ENCODE measurements at places on chromosomes 3 and 15. TPM values are rescaled to one million over a fixed set of nuclear protein-coding genes. Genes with fewer than 3 reads are reported as not detected.

The TRPM1 gene
- not detected for total RNA-seq

The CCRL2 gene
- 1.4 TPM for total RNA-seq

The ZNF385D gene
- not detected for total RNA-seq

The SLC2A2 gene
- total RNA-seq = not detected

DNA sequence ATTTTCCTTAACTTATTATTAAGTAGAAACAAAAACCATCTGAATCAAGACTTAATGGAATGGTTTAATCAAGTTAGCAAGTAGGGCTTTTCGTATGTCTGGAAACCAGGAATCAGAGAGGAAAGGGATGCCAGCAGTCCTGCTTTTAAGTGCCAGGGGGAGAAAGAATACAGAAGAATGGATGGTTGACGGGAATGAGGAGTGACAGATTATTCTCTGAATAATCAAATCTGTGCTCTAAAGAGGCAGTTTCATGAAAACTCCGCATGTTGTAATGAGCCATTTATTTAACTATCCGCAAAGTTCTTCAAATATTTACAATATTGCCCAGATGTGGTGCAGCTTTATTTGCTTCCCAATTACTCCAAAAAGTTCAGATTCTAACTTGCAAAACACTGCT, 103.0 kb downstream of the CTNNB1 start:
- H3K27ac ChIP-seq = no peak overlapping the region
- no peaks in the 10 kb centered on the region for H3K4me1 ChIP-seq
- H3K36me3 ChIP-seq = no peaks in the 10 kb centered on the region
- H3K4me3 ChIP-seq = no peak overlapping the region
- no peak for DNase-seq

DNA sequence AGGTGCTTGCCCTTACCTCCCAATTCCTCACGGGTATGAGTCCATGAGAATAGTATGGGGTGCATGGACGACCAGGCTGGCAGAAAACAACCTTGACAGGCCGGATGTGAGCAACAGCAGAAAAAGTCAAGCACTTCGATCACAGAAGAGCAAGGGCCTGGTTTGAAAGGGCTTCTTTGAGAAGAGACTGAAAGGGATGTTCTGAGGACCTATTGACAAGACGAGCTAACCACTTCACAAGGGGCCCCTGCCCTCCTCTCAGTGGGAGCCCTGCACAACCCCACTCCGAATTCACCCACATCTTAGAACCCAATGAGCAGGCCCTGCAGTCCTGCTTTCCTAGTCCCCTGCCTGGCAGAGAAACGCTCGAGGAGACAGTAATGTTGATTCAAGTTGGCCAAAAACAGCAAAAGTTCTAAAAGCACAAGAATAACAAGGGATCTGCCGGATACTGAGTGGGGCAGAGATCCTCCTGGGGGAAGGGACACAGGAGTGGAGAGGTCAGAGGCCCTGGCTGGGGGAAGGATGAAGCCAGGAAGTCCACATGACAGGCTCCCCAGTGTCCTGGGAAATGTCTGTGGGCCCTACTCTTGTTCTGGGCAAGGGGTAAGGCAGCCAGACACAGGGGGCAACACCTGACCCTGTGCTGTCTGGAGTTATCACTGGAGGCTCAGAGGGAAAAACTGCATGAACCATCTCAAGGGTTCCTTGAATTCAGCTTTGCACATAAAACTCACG, 14.8 kb upstream of the CX3CR1 start:
- peaks cover 3% of the 10 kb centered on the region for H3K36me3 ChIP-seq
- no peak overlapping the region for H3K4me3 ChIP-seq
- DNase-seq = no peak
- H3K27me3 ChIP-seq = no peaks in the 10 kb centered on the region

The CYP19A1 gene
- total RNA-seq = not detected

All from activated CD4-positive, alpha-beta memory T cell treated with anti-CD3 and anti-CD28 coated beads for 36 hours (primary cell).